ENCODE measurements at places on chromosomes 7 and 10.

GRCh38 chr7:93015101-93015778 is 102.5 kb downstream of the SAMD9 start:
- H3K27ac ChIP-seq, result no peak overlapping the region
- H3K36me3 ChIP-seq, result no peaks in the 10 kb centered on the region
- no peak for DNase-seq
- no peak overlapping the region for H3K4me3 ChIP-seq
- no peaks in the 10 kb centered on the region for H3K4me1 ChIP-seq

- peak overlapping the region; percentile 33 for H3K4me3 ChIP-seq
- H3K36me3 ChIP-seq, result peaks cover 21% of the 10 kb centered on the region
- H3K27me3 ChIP-seq, result no peaks in the 10 kb centered on the region
- peak overlapping the region; percentile 83 for H3K27ac ChIP-seq
These were observed 534 bp downstream of the UBE3C start for GRCh38 chr7:157139111-157139809.

DNA sequence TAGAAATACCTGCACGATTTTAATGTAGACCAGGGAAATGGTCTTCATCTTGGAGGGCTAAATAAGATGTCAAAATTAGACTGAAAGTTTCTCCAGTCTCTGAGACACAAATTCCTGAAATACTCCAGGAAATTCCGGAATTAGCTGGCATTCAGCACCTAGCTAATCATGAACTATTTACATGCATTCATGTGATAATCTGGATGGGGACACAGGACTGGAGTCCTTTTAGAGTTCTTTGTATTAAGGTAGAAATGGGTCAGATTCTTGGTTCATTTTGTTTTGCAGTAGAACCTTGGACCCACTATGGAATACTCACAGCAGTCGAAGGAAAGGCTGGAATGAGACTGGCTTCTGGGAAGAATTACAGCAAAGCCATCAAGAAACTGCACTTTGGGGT is 65.3 kb upstream of the MDFIC start:
- no peaks in the 10 kb centered on the region for H3K27me3 ChIP-seq
- no peak for DNase-seq
- H3K4me1 ChIP-seq, result no peaks in the 10 kb centered on the region
- no peak overlapping the region for H3K4me3 ChIP-seq
- no peaks in the 10 kb centered on the region for H3K36me3 ChIP-seq

DNA sequence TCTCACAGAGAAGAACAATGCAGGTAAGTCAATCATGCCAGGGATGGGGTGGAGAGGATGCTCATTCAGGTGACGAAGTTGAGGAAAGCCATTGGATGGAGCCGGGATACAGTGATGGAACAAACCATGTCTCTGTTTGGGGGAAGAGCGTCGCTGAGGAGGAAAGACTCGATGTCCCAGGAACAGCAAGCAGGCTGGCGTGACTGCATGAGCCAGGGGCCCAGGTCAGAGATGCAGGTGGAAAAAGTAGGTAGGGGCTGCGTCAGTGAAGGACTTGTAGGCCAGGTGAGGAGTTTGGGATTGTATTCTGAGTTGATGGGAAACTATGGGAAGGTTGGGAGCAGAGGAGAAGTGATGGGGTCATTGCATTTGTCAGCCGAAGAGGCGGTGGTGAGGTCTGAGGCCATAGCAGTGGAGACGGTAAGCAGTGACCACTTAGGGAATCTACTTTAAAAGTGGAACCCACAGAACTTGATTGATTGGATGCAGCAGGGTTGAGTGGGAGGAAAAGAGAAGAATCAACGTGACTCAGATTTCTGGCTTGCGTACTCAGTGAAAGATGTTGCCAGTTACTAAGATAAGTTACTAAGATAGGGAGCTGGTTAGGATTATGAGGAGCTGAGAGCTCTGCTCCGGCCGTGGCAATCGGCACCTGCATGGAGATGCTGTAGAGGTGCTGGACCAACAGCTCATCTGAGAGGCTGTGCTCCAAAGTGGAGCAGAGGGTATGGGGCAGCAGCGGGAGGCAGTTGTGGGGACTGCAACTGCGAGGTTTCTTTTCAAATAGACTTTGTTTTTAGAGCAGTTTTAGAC is 12.5 kb upstream of the IL2RA start:
- peaks cover 10% of the 10 kb centered on the region for H3K27me3 ChIP-seq
- H3K36me3 ChIP-seq, result no peaks in the 10 kb centered on the region
- H3K4me3 ChIP-seq, result no peak overlapping the region
- no peak overlapping the region for H3K27ac ChIP-seq
- H3K4me1 ChIP-seq, result peaks cover 27% of the 10 kb centered on the region
- no peak for DNase-seq

DNA sequence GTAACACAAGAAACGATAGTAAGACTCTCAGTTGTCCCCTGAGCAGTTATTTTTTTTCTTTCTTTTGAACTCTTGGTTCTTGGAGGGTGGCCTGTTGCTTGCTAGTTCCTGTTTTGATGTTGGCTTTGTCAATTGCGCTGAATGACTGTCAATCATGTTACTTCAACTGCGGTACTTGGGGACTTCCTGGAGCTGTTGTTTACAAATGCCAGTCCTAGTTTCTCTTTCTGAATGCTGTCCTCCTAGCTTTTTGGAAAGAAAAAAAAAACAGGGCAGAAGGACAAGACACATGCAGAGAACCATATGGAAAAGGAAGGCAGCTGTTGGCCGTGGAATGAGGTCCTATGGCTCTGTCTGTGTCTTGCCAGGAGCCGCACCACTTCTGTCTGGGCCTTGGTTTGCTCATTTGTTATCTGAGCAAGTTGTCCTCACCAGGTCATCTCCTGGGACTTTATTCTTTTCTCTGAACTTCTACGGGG is 7.0 kb upstream of the PDCD4 start:
- H3K4me1 ChIP-seq, result peaks cover 92% of the 10 kb centered on the region
- peak; percentile 56 for DNase-seq
- H3K36me3 ChIP-seq, result no peaks in the 10 kb centered on the region
- H3K27ac ChIP-seq, result peak overlapping the region; percentile 96

GRCh38 chr7:92831716-92832533 is 4.4 kb downstream of the CDK6 start:
- peak overlapping the region; percentile 83 for H3K27ac ChIP-seq
- no peaks in the 10 kb centered on the region for H3K27me3 ChIP-seq
- H3K4me3 ChIP-seq, result peak overlapping the region; percentile 98

DNA sequence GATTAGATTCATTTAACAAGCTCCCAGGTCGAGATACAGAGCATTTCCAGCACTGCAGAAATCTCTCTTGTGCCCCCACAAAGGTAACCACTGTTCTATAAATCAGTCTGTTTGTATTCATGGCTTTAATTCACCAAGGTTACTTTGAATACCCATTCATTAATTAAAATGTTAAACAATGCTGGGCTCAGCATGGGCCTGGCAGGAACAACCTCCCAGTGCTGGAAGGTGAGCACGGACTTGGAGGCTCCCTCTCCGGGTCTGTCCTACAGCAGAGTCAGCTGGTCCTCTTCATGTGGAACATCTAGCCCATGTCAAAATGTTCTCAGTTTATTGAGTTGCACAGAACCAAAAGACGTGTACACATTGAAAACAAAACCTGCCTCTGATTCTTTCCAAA is 15.6 kb upstream of the EFCAB10 start:
- no peak overlapping the region for H3K4me3 ChIP-seq
- H3K27ac ChIP-seq, result no peak overlapping the region
- no peaks in the 10 kb centered on the region for H3K4me1 ChIP-seq
- H3K36me3 ChIP-seq, result no peaks in the 10 kb centered on the region

GRCh38 chr10:48658975-48659269 is 25.8 kb upstream of the WDFY4 start:
- DNase-seq, result no peak
- H3K4me3 ChIP-seq, result no peak overlapping the region
- no peaks in the 10 kb centered on the region for H3K36me3 ChIP-seq
- H3K27ac ChIP-seq, result no peak overlapping the region

- no peaks in the 10 kb centered on the region for H3K36me3 ChIP-seq
- H3K4me1 ChIP-seq, result no peaks in the 10 kb centered on the region
- H3K27ac ChIP-seq, result no peak overlapping the region
- H3K27me3 ChIP-seq, result no peaks in the 10 kb centered on the region
- no peak overlapping the region for H3K4me3 ChIP-seq
- no peak for DNase-seq
These were observed 60.4 kb downstream of the SORCS1 start for GRCh38 chr10:107104026-107104652.

DNA sequence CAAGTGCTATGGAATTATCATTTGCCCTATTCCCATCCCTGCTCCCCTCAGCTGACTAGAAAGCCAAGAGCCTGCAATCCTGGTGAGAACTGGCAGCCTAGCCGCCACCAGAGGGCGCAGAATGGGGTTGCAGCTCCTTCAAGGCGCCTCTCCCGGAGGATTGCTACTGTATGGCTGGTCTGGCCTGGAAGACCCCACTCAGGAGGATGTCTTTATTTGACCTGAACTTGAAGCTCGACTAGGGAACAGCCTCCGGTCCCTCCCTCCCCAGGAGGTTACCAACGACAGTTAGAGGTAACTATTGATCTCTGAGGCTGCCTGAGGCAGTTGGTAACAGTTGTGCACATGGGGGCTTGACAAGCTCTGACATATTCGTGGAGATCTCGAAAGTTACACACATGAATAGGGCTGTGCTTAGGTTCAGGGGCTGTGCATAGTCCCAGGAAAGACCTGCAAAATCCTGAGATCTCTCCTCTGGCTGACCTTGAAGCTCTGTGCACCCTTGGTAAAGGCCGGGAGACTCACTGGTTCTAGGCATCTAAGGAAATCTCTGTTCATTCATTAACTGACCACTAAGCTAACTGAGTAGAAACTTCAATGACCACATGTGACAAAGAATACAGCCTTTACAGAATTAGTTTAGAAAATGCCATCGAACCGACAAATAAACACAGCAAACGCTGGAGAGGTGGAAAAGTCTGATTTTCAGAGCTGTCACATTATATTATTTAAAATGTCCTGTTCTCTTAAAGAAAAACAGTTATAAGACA is 65.7 kb downstream of the TSPAN12 start:
- peak; percentile 27 for DNase-seq
- H3K4me3 ChIP-seq, result no peak overlapping the region
- H3K4me1 ChIP-seq, result no peaks in the 10 kb centered on the region
- no peak overlapping the region for H3K27ac ChIP-seq
- H3K36me3 ChIP-seq, result no peaks in the 10 kb centered on the region

DNA sequence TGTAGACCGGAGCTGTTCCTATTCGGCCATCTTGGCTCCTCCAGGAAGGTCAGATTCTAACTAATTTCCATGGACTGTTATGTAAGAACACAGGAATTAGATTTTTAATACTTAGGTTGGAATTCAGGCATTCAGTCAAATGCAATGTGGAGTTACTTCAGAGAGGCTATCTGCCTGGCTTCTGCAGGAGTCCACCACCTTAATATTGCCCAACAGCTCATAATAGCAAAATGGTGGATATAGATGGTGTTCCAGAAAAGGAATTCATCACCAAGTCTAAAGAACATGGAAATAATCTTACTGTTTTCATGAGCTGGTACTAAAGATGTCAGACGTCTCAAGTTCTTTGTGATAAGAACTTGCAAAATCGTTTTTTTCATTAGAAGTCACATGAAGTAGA is 39.5 kb downstream of the CRHR2 start:
- H3K4me1 ChIP-seq, result no peaks in the 10 kb centered on the region
- H3K27me3 ChIP-seq, result no peaks in the 10 kb centered on the region
- no peak for DNase-seq
- H3K27ac ChIP-seq, result no peak overlapping the region

All from T-cell (primary cell).